NCI-H1694 (cell line): ENCODE measurements at places on chromosomes 2 and 18.

GRCh38 chr2:198662905-198663304, 794.8 kb downstream of the SATB2 start:
- no peak for DNase-seq

GRCh38 chr2:108533832-108534583, at the start of gene LIMS1:
Gene LIMS1, plus strand, starts transcription at chr2:108534470. Its CDS starts 93 bp downstream, at chr2:108534563.
- peak; percentile 73 for DNase-seq

DNA sequence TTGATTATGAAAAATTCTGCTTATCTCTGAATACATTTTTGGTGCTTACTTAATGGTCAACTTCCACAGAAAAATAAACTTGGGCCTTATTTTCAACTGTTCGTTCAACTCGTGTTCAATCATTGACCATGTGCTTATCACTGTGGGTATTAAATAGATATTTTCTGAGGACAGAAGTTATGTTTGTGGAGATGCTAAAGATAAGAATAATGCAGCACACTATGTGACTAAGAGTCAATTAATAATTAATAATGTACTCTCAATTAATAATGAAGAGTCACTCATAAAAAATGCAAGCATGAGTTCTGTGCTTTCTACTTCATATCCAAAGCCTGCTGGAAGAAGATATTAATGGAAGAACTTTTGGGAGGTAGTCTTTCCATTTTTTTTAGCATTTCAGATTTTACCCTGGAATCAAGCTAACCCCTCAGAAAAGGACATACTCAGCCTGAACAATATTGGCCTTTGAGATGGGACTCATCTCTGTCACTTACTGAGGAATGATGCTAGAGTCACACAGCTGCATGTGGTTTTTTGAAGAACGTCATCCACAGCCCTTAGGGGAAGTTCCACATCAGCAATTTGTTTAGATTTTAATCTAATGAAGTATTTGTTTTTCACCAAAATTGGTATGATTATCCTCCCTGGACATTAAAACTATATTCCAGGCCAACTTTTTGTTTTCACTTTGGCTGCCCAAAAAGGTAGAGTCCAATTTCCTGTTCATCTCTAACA, 191.9 kb upstream of the CRIM1 start:
- no peak for DNase-seq

GRCh38 chr2:144663207-144663606, 143.3 kb upstream of the ZEB2 start:
- no peak for DNase-seq

DNA sequence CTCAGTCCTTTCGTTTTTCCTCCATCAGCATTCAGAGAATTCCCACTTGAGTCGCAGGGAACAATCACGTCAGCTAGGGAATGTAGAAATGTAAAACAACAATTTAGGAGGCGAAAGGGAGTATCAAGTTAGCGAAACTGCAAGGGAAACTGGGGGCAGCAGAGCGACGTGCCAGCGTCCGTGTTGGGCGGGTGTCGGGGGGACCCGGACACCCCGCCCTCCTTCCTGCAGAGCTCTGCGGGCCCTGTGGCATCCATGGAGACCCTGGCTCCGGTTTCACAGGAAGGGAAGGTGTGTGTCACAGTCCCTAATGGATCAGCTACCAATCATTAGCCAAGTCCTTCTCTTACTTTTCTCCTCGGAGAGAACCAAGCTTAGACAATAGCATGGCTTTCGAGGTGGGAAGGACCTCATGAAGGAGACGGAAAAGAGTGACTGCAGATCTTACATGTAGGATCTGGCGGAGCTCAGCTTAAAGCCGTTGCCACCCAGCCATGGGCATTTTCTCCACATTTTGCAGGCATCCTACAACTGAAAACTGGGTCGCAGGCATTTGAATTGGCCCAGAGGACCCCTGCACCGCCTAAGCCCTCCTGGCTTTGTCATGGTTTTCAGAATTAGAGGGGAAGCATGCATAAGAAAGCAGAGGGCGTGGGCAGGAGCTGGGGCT, 33.7 kb downstream of the SOX11 start:
- no peak for DNase-seq

DNA sequence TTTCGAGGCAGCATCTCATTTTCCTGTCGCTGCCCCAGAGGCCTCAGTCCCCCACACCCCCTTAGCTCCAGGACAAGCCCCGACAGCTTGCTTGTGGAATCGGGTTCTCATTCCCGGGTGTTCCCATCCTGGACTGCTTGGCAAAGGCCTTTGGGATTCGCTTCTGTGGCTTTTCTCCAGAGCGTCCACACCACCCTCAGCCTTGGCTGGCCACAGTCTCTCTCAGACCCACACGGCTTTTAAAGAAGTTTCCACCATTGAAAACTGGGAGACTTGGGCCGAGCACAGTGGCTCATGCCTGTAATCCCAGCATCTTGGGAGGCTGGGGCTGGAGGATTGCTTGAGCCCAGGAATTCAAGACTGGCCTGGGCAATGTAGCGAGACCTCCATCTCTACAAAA, 2.7 kb downstream of the ESPNL start:
- no peak for DNase-seq

- no peak for DNase-seq
These were observed 283.3 kb downstream of the DCDC2C start for GRCh38 chr2:3986530-3987258.

GRCh38 chr2:397521-397920, 109.6 kb upstream of the ALKAL2 start:
- no peak for DNase-seq

- DNase-seq, result no peak
These were observed 2.1 kb upstream of the SKA1 start for GRCh38 chr18:50372743-50373142.

DNA sequence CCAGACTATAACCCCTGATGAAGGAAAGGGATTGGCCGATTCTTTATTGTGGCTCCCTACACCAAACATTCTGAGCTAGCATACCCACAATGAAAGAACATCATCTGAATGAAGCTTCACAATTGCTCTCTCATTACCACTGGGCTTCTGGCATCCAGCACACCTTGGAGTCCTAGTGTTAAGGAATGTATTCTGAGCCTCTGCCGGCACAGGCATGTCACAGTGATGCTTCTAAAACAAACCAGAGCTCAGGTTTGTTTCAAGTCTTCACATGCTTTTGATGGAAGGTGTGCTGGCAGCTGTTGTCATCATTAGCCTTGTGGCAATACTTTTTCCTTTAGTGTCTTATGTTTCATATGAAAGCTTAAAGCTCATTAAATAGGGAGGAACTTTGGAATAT, 76.3 kb upstream of the RBBP8 start:
- no peak for DNase-seq

- DNase-seq, result no peak
These were observed 125.9 kb downstream of the MSH2 start for GRCh38 chr2:47528874-47529273.

DNA sequence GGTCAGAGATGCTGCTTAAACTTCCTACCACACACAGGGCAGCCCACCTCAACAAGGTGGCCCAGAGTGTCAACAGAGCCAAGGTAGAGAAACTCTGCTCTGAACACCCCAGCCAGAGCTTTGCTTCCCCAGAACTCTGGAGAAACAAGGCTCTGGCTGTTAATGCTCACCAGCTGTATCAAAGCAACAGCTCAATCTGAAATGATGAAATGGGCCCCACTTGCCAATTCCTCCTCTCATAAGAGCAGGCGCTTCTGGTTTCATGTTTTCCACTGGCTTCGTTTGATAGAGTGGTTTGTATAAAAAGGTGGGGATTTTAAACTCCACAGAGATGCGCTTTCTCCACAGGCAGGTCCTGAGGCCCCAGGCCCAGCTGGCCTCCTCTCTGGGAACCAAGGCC, 60.9 kb upstream of the TFCP2L1 start:
- DNase-seq, result no peak
